Uterine smooth muscle cell (primary cell): ENCODE measurements at places on chromosomes 4 and X. TPM values are rescaled to one million over a fixed set of nuclear protein-coding genes. Genes with fewer than 3 reads are reported as not detected.

The TMPRSS11D gene
- under 0.01 and 0.33 TPM in 2 replicates for total RNA-seq

The SOX3 gene
- total RNA-seq, result not detected in 2 replicates

The ZNF630 gene
- total RNA-seq, result 1.00 and 1.5 TPM in 2 replicates

The TNIP3 gene
- 0.25 and 0.77 TPM in 2 replicates for total RNA-seq

The XK gene
- 0.22 and 0.25 TPM in 2 replicates for total RNA-seq

The EXOSC9 gene
- total RNA-seq, result 28.6 and 96.1 TPM in 2 replicates

The LDB2 gene
- total RNA-seq, result 30.6 and 38.7 TPM in 2 replicates

The GRIA3 gene
- total RNA-seq, result 5.1 and 15.0 TPM in 2 replicates

The CITED1 gene
- total RNA-seq, result 0.37 and 0.77 TPM in 2 replicates

The GLRA2 gene
- not detected in 2 replicates for total RNA-seq

The RAB33A gene
- total RNA-seq, result 4.3 and 9.4 TPM in 2 replicates

The GAGE1 gene
- not detected in 2 replicates for total RNA-seq

The C4orf50 gene
- not detected in 2 replicates for total RNA-seq
